ENCODE measurements at places on chromosomes 6 and 20. TPM values are rescaled to one million over a fixed set of nuclear protein-coding genes. Genes with fewer than 3 reads are reported as not detected.

TMEM170B gene
- total RNA-seq, result 4.1 TPM

RUNX2 gene
- not detected for total RNA-seq

MPC1 gene
- total RNA-seq, result 22.9 TPM

THBD gene
- total RNA-seq, result 28.0 TPM

EIF6 gene
- 124 TPM for total RNA-seq

STX7 gene
- total RNA-seq, result 42.5 TPM

FERMT1 gene
- 1.5 TPM for total RNA-seq

RPS10 gene
- total RNA-seq, result 1,416 TPM

PSORS1C1 gene
- total RNA-seq, result 9.2 TPM

BPIFB4 gene
- total RNA-seq, result not detected

TCP11 gene
- total RNA-seq, result not detected

KHDC1L gene
- not detected for total RNA-seq

PMEPA1 gene
- 47.1 TPM for total RNA-seq

VARS1 gene
- 125 TPM for total RNA-seq

ACTL10 gene
- 0.62 TPM for total RNA-seq

ALDH8A1 gene
- 0.95 TPM for total RNA-seq

RNGTT gene
- 13.5 TPM for total RNA-seq

HLA-DMB gene
- total RNA-seq, result 0.39 TPM

IFT52 gene
- 29.7 TPM for total RNA-seq

GSTA1 gene
- not detected for total RNA-seq

CALHM4 gene
- total RNA-seq, result 0.72 TPM

HLA-DPB1 gene
- total RNA-seq, result 2.3 TPM

PTK7 gene
- total RNA-seq, result 65.3 TPM

BACH2 gene
- 5.9 TPM for total RNA-seq

HIVEP2 gene
- 5.2 TPM for total RNA-seq

CBLN4 gene
- total RNA-seq, result not detected

PCMT1 gene
- 95.0 TPM for total RNA-seq

BNIP5 gene
- total RNA-seq, result not detected

EYA2 gene
- total RNA-seq, result not detected

POU5F1 gene
- not detected for total RNA-seq

SOX18 gene
- total RNA-seq, result 211 TPM

RBM24 gene
- 6.0 TPM for total RNA-seq

SIRPD gene
- total RNA-seq, result not detected

OPN5 gene
- not detected for total RNA-seq

CLIC5 gene
- total RNA-seq, result 0.14 TPM

TMEM74B gene
- 1.1 TPM for total RNA-seq

WFDC2 gene
- not detected for total RNA-seq

All from endothelial cell of umbilical vein (primary cell).